AG08396 (cell line): ENCODE measurements at places on chromosomes 1 and 21.

- DNase-seq = no peak
Measured at GRCh38 chr1:100528871-100529270, 9.1 kb upstream of the GPR88 start.

GRCh38 chr1:167782946-167783345 is 61.2 kb downstream of the MPZL1 start:
- no peak for DNase-seq

GRCh38 chr1:150976879-150977694 is 2.5 kb upstream of the CERS2 start:
- DNase-seq = peak; percentile 51

DNA sequence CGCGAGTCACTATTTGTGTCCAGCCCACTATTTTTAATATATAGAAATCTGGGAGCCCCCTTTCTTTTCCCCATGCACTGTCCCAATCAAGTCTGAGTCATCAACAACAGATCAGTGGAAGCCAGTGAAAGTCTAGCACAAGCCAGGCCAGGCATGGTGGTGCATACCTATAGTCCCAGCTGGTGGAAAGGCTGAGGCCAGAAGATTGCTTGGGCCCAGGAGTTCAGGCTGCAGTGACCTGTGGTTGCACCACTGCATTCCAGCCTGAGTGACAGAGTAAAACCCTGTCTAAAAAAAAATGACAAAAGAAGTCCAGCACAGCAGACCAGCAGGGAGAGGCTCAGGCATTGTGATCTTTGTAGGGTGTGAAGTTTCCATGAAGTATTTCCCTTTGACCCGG is 9.0 kb upstream of the RPL5 start:
- peak; percentile 50 for DNase-seq

GRCh38 chr1:230550428-230550827 is 91.9 kb upstream of the COG2 start:
- no peak for DNase-seq

GRCh38 chr1:77668924-77669449 is 13.5 kb downstream of the ZZZ3 start:
- DNase-seq = no peak

GRCh38 chr1:18673976-18674375 is 43.3 kb downstream of the PAX7 start:
- no peak for DNase-seq

- no peak for DNase-seq
Measured at GRCh38 chr1:235336903-235337302, 8.5 kb downstream of the GGPS1 start.

GRCh38 chr1:103387898-103388297 is 137.6 kb upstream of the RNPC3 start:
- DNase-seq = no peak

DNA sequence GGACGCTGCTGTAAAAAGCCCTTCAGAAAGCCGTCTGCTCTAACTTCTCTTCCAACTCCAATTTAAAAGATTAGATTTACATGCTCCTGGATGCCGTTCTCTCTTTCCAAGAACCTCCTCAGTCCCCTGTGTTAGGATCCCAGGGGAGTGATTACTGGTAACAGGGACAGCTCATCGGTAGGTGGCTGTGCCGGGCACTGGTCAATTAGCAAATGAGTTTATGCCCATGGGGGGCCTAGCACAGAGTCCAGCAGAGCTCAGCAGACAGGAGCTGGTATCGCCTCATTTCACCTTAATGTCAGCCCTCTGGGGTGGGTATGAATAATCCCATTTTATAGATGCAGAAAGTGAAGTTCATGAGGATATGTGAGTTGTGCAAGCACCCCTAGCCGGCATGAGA is 191.9 kb downstream of the GRIK3 start:
- DNase-seq = no peak

DNA sequence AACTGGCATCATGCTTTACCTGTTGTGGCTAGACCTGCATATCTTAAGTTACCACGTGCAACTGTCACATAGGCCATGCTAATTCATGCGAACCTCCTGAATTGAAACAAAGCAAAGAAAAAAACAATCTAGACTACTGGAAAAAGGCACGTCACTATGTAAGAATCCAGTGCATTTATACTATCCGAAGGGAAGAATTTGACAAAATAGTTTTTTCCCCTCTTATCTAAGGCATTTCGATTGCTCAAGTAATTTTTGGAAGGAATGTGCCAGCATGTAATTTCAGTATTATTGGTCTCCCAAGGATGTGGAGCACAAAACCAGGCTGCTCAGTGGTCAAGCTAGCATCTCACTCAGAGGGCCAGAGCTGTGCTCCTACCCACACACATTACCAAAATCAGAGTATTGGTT is 31.5 kb upstream of the C1orf198 start:
- DNase-seq = peak; percentile 73

GRCh38 chr1:155329980-155330598 is 9.4 kb downstream of the RUSC1 start:
- no peak for DNase-seq

- no peak for DNase-seq
Measured at GRCh38 chr1:40699787-40700186, 8.3 kb downstream of the NFYC start.

GRCh38 chr1:221940631-221941030 is 198.7 kb upstream of the DUSP10 start:
- no peak for DNase-seq

DNA sequence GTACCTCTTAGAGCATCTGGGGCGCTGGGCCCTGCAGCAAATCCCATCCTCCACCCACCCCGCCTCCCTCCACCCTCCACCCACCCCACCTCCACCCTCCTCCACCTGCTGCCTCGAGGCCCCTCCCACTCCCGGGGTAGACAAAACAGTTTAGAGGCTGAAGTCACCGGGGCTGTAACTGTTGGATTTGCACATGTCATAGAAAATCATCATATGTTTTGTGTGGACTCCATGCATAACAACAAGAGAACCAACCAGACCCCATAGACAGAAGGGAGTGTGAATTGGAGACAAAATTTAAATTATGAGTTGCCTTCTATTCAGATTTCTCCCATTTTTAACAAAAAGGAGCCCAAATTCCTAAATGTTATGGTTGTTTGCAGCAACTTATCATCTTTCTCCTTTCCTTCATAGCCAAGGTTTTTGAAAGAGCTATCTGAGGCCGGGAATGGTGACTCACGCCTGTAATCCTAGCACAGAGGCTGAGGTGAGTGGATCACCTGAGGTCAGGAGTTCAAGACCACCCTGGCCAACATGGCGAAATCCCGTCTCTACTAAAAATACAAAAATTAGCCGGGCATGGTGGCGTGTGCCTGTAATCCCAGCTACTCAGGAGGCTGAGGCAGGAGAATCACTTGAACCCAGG is 28.2 kb upstream of the LGALS8 start:
- no peak for DNase-seq

- DNase-seq = no peak
Measured at GRCh38 chr1:237913345-237913744, 22.6 kb upstream of the ZP4 start.

DNA sequence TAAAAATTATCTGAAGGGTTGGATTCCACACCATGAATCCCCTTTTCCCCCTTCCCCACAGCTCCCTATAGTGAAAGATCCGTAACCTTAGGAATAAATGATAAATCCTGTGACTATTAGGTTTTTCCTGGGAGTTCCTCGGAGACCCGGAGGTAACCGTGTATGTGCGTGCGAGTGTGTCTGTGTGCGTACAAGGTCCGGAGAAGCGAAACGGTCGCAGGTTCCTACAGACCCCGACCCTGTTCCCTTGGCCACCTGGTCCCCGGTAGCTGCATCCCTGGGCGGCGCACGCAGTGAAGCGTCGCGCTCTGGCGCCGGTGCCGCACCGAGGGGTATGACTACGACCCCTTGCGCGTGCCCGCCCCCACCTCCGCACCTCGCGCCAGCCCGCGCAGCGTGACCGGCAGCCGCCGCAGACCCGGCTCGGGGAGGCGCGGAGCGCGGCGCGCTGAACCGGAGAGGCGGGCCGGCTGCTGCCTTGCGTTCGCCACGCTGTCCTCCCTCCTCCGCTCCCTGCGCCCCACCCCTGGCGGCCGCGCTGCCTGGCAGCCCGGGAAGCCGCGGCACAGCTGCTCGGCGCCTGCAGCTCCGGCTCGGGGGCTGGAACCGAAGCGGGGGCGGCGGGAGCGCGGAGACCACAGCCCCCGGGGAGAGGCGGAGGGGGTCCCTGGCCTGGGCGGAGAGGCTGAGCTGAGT is at the start of gene AK5:
Gene AK5, plus strand, starts transcription at position 529 of the 696 bp plus-strand sequence. CDS start 295 bp downstream, outside the sequence.
- peak; percentile 89 for DNase-seq

- DNase-seq = no peak
Measured at GRCh38 chr1:5973771-5974170, 18.5 kb downstream of the NPHP4 start.

DNA sequence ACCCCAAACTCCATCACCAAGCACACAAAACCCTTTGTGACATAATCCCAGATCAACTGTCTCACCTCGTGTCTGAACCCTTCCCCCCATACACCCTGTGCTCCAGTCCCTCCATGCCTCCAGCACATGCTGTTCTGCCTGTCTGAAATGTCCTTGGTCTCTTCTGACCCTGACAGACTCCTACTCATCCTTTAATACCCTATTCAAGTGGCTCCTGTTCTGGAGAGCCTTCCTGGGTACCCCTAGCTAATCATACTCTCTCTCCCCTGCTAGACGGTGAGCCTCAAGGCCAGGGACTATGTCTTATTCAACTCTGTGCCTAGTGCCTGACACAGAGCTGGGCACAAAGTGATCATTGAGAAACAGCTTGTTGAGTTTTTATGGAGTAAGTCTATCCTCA is 125.0 kb downstream of the LACTBL1 start:
- no peak for DNase-seq

DNA sequence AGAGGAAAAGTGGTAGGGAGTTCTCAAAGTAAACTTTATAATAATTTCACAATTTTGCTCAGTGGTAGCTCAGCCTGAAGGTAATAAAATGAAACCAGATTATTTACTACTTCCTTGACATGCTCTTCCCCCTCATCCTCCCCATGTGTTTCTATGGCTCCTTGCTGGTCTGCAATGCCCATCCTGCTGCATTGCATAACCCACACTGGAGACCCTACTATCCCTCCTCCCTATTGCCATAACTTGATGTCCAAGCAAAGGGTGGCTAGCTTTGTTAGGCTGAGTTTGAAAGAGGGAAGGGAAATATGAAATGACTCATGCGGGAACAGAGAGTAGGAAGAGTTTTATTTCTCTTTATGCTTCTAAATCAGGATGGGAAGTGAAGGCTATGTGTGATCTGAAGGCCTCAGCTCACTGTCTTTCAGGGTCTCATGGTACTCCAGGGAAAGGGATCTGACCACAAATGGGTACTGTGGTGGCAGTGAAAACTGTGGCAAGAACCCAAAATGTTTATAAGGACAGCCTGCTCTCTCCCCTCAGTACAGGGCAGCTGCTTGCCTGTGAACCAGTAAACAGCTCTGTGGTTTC is 36.4 kb upstream of the HSD17B7 start:
- no peak for DNase-seq

GRCh38 chr21:26679284-26679683 is 106.2 kb upstream of the CYYR1 start:
- no peak for DNase-seq

GRCh38 chr1:48955774-48956173 is 179.1 kb upstream of the BEND5 start:
- no peak for DNase-seq

GRCh38 chr21:38945545-38946245 is 140.0 kb downstream of the ETS2 start:
- peak; percentile 26 for DNase-seq

DNA sequence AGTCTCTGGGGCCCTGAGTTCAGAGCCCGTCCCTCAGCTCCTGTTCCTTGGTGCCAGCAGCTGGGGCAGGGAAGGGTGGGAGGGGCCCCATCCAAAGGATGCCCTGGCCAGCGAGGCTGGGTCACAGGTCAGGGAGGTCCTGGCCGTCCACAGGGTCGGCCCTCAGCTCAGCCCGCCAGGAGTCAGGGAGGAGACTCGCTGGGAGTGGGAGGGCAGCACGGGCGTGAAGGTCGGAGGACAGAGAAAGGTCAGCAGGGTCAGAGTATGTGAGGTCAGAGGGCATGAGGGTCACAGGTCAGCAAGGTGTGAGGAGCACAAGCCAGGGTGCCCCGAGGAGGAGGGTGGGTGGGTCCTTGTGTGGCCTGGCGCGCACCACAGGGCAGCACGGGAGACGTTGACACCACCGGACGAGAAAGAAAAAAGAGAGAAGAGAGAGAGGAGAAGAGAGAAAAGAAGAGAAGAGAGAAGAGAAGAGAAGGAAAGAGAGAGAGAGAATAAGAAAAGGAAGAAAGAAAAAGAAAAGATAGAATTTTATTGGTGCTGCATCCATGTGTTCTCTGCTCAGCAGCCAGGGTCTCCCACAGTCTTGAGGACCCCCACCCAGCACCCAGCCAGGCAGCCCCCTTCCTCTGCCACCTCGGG is 7.1 kb downstream of the PERM1 start:
- no peak for DNase-seq

DNA sequence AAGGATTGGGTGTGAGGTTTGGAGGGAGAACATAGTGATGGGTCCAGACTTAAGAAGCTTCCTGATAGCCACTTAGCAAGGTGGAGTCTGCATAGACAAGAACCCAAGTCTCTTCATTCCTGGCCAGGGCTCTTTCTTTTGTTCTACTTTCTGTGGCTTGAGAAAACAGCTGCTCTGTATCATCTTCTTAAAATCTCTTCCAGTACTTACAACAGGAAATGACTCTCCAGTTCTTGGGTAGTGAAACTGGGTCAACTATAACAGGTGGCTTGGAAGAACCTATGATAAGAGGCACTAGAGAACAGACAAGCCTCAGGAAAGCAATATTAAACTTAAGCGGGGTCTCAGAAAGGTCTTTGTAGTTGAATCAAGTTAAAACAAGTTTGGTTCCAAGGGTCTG is 148.1 kb upstream of the USP24 start:
- DNase-seq = no peak

GRCh38 chr1:22611530-22611947 is 24.9 kb upstream of the C1QA start:
- peak; percentile 56 for DNase-seq

GRCh38 chr1:46587069-46587468 is 17.0 kb downstream of the MKNK1 start:
- DNase-seq = no peak

GRCh38 chr1:209768354-209768774 is 12.5 kb downstream of the TRAF3IP3 start:
- no peak for DNase-seq

- no peak for DNase-seq
Measured at GRCh38 chr1:91487469-91487868, 13.2 kb upstream of the CDC7 start.

GRCh38 chr1:172449585-172450523 is 6.0 kb upstream of the PIGC start:
- peak; percentile 79 for DNase-seq
